EH (cell line): ENCODE measurements at places on chromosomes 7 and 10.
A peak's percentile ranks its signal among the peaks of the same experiment; 100 is the strongest.

DNA sequence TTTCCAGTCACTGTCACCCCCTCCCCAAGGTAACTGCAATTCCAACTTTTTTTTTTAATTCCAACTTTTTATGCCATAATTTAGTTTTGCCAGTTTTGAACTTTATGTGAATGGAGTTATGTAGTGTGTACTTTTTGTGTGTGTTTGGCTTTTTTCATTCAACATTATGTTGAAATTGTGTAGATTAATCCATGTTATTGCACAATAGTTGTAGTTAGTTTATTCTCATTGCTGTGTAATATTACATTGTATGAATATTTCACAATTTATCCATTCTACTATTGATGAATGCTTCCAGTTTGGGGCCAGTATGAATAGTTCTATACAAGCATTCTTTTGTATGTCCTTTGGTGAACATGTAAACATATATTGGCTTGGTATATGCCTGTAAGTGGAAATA lies 32.5 kb downstream of the MXI1 start:
- DNase-seq: no peak

DNA sequence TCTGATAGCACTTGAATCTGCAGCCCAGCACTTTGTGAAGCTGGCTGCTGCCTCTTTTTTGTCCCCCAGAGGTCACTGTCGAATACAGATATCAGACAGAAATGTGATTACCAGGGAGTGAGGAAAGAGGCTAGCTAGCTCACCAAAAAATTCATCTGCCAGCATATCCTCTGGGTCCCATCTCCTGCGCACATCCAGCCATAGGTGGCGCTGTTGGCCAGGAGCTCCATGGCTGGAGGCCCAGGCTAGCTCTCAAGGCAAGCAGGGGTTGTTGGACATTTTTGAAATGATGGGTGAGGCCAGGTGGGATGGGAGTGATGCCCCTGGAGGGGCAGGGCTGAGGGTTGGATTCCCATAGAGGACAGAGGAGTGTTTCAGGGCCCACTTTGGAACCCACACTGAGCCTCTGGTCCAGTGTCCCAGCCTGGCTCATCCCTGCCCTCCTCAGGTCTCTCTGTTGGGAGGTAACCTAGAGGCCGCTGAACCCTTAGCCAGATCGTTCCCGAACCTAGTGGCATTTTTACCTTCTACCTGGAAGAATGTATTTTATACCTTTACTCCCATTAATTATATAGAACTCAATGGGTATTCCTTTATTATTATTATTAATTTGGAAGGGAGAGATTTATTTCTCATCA lies 14.8 kb downstream of the DPCD start:
- peak; percentile 81 for DNase-seq

GRCh38 chr7:28848906-28849305 lies 109.2 kb downstream of the TRIL start:
- no peak for DNase-seq

DNA sequence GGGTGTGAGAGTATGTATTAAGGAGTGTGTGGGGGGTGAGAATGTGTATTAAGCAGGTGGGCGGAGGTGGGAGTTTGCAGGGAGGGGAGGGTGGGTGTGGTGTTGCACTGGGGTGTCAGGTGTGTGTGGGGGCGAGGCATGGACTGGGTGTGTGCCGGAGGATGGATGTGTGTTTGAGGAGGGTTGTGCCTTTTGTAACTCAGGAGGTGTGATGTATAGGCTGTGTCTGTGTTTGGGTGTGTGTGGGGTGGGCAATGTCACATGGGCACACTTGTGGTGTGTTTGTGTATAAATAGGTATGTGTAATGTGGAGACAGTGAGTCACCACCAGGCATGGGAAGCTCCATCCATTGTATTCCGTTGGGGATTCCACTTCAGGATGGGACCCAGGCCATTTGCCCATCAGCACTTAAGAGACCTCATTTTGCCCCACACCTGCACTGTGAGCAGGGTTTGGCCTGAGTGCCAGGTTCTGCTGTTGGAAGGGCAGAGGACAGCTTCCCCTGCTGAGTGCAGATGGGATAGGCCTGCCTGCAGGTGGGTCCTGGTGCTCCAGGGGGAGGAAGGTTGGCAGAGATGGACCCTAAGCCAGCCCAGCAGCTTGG lies 5.8 kb downstream of the UNC5B start:
- DNase-seq: peak; percentile 60

DNA sequence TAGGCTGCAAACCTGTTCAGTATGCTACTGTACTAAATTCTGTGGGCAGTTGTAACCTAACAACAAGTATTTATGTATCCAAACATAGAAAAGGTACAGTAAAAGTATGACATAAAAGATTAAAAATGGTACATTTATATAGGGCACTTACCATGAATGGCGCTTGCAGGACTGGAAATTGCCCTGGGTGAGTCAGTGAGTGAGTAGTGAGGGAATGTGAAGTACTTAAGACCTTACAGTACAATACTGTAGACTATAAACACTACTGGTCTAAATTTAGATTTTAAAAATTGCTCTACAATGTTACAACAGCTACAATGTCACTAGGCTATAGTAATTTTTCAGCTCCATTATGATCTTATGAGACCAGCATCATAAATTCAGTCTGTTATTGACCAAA lies 146.0 kb upstream of the GNAI1 start:
- peak; percentile 88 for DNase-seq

DNA sequence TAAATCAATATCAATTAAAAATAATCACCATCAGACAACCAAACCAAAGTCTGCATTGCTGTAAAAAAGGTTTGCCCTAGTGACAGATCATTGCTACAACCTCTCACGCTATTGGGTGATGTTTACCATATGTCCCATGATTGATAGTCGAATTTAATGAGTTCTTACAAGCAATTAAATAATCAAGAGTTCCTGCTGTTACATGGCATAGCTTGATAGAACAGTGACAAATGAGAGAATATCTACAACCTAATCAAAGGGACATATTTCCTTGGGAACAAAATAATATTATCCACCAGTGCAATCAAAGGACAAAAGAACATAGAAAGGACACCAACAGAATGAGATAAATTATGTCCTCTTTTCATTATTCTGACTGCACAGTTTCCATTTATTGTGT lies 387.4 kb downstream of the ETV1 start:
- no peak for DNase-seq

- no peak for DNase-seq
Measured at GRCh38 chr10:1141701-1142100, 85.5 kb downstream of the WDR37 start.

GRCh38 chr7:44103923-44104859 lies at the start of gene AEBP1:
TSS of gene AEBP1 (plus strand) at chr7:44104345. CDS start at chr7:44104666, 321 bp downstream.
- peak; percentile 70 for DNase-seq

DNA sequence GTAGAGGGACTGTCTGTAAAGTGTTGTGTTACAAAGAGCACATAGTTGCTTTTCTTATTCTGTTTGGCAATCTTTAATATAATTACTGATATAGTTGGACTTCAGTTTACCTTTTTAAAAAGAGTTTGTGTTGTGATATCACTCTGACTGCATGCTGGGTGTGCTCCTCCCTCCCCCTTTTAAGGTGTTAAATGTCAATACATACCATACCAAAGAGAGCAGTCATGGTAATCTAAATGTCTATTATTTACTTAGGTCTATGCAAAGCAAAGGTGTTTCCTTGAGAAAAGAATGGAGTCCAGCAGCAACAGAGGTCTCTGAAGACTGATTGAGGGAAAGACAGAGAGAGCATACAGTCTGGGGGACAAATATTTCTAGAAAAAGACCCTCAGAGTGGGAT lies 275.1 kb upstream of the NRP1 start:
- no peak for DNase-seq

- no peak for DNase-seq
Measured at GRCh38 chr10:121104476-121105111, 253.4 kb downstream of the WDR11 start.

- DNase-seq: no peak
Measured at GRCh38 chr7:95099106-95099505, 191.7 kb downstream of the PPP1R9A start.
